Posterior vena cava (tissue), 2 donors: ENCODE measurements at places on chromosomes 16 and 17. TPM values are rescaled to one million over a fixed set of nuclear protein-coding genes. Genes with fewer than 3 reads are reported as not detected.

- peak; percentile 97 for DNase-seq
These were observed at the start of the genes MYO19 and PIGW for GRCh38 chr17:36534840-36535668. Gene MYO19, minus strand, starts transcription at chr17:36534868. Its CDS starts 2,330 bp downstream, at chr17:36532538. Gene PIGW, plus strand, starts transcription at chr17:36534987. Its CDS starts 2,115 bp downstream, at chr17:36537102.

The PIK3R6 gene
- 1.1 TPM for total RNA-seq

DNA sequence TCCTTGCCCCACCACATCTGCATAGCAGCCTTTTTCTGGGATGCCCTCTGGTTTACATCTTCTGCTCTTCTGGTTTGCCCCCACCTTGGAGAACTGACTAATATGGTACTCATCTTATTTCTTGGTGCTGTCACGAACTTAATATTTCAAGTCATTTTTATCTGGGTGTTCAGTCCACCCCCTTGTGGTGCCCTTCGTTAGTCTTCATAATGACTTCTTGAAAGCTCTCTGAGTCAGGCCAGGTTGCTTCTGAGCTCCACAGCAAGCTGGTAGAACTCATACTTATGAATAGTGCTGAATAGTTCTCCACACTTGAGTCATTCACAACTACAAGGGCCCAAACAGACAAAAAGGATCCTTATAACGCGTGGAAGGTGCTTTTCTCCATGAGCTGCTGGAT lies 35.8 kb upstream of the TEKT3 start:
- DNase-seq, result no peak

DNA sequence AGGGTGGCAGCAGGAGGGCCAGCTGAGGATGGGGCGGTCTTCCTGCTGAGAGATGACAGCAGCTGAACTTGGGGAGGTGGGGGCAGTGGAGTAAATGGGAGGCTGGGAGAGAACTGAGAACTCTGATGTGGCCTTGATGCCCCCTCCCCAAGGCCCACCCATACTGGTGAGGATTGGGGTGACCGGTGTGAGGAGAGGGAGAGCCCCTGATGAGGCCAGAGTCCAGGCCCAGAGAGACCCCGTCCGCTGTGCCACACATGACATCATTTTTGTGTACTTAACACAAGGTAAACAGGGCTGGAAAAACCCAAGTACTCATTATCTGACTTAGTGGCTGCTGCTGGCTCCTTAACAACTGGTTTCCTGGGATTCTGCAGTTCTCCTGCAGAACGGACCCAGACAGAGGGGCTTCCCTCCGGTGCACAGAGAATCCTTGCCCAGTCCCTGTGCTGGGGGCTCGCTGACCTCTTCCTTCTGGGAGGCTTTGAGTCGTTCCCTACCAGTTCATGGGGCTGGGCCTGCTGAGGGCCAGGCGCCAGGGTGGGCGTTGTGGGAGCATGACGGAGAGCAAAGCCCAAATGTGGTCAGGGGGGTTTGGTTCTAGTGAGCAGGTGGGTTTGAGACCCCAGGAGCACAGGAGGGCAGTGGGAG lies 207.6 kb downstream of the RAB11FIP4 start:
- peak; percentile 76 for DNase-seq

The SNAI3 gene
- 0.56 TPM for total RNA-seq

GRCh38 chr17:75402026-75402425 lies 3.5 kb downstream of the GRB2 start:
- DNase-seq, result no peak

The HBA1 gene
- total RNA-seq, result 878 TPM

DNA sequence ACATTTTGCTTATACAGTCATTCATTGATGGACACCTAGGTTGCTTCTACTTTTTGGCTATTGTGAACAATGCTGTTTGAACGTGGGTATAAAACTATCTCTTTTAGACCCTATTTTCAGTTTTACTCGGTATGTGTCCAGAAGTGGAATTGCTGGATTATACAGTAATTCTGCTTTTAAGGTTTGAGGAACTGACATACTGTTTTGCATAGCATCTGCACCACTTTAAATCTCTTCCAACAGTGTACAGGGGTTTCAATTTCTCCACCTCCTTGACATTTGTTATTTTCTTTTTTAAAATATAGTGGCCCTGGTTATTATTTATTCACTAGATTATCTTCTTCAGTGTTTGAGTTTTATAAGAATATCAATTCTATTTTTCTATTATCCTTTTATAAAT lies 116.9 kb downstream of the USP22 start:
- no peak for DNase-seq

- no peak for DNase-seq
These were observed 8.8 kb upstream of the SALL1 start for GRCh38 chr16:51159865-51160264.

DNA sequence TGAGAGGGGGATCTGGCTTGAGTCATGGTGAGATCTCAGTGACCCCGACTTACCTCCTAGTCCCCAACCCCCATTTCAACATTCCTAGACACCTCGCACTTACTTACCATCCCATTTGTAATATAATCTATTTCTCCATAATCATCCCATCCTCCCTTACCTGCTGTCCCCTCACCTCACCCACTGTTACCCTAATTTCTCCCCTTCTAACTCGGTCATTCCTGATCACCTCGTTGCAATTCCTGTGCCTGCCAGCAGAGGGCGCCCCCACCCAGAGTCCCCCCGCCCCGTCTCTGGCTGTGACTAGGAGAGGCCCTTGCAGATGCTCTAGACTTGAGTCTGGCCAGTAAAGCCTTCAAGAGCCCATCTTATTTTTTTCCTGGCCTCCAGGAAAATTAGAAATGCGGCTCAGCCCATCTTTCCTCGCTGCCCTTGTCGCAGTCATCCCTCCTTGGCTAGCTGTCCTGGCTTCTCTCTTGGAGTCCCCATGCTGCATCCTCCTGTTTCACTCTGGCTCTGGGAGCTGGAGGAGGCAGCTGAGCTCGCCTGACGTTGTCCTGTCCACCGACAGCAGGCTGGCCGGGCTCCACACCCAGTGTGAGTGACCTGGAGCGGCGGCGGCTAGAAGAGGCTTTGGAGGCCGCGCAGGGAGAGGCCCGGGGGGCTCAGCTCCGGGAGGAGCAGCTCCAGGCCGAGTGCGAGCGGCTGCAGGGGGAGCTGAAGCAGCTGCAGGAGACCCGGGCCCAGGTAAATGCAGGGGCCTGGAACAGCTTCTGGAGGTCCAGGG lies 5.0 kb downstream of the TBKBP1 start:
- peak; percentile 87 for DNase-seq
